ENCODE measurements at places on chromosomes 2 and 18.

- DNase-seq, result no peak
Measured at GRCh38 chr2:12155303-12156051, 409.0 kb downstream of the LPIN1 start.

GRCh38 chr2:216425008-216425787, 12.9 kb downstream of the SMARCAL1 start:
- no peak for DNase-seq

GRCh38 chr2:26913999-26914658, 56.3 kb upstream of the MAPRE3 start:
- DNase-seq, result no peak

GRCh38 chr18:53268455-53268854, 928.5 kb downstream of the DCC start:
- DNase-seq, result no peak

- DNase-seq, result no peak
Measured at GRCh38 chr2:204492417-204492816, 52.9 kb upstream of the PARD3B start.

DNA sequence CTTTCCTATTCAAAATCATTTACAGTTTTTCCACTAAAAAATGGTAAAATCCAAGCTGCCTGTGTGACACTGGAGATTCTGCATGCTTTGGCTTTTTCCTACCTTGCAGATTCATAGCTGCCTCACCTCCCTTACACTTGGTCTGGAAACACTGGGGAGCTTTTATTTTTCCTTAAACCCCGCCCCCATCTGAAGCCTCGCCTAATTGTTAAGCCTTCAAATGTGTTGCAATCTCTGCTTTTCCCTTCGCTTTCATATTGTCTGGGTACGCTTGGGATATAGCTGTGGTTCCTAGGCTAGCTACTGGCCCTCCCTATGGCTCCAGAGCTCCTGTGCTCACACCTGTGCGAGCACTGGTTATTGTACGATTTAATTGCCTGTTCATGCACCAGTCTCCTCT, 942.4 kb upstream of the GYPC start:
- no peak for DNase-seq

DNA sequence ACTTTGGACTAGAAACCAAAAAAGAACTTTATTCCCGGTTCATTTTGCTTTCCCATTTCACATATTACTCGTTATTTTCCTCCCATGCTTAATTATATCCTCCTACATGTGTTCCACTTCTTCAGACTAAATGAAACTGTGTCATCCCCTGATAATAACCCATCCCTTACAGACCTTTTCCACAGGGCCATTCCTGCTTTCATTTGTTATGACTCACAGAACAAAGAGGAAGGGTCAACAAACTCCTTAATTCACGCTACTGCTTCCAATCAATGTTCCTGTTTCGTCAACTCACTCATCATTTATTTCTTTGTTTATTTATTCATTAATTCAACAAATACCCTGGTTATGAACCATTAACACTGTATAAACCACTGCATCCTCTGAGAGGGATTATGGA, 104.5 kb downstream of the ZEB2 start:
- no peak for DNase-seq

GRCh38 chr2:164438490-164439205, 182.6 kb downstream of the GRB14 start:
- no peak for DNase-seq

- DNase-seq, result no peak
Measured at GRCh38 chr2:62453955-62454354, 52.0 kb downstream of the TMEM17 start.

- no peak for DNase-seq
Measured at GRCh38 chr2:151347906-151348305, 9.5 kb upstream of the TNFAIP6 start.

GRCh38 chr2:205685314-205686055, 3.2 kb downstream of the NRP2 start:
- no peak for DNase-seq

DNA sequence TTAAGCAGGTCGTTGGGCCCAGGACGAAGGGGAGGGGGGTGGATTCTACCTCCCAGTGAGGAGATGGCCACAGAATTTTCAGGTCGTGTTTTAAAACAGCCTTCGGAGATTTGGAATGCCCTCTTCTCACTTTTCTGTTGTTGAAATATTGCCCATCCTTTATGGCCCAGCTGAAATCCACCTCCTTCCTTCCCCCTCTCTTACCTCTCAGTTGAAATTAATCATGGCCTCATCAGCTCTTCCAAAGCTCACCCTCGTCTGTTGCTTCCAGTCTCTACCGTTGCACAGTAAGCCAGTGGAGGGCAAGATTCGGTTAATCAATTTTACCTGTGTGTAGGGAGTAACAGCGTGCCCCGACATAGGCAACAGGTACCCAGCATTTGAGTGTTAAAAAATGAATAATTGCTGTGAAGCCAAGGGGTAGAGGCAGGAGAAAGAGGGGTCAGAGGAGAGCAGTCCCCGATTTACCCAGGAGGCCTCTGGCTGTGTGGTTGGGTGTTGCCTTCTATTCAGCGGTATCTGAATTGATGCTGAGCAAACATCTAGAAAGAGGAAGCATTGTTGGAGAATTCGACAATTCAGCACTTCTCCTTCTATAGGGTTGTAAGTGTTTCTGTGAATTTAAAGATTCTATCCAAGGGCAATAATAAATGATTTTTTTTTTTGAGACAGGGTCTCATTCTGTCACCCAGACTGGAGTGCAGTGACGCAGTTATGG, 8.6 kb upstream of the PDIA6 start:
- DNase-seq, result no peak

GRCh38 chr2:108536133-108536780, 2.0 kb downstream of the LIMS1 start:
- DNase-seq, result no peak

DNA sequence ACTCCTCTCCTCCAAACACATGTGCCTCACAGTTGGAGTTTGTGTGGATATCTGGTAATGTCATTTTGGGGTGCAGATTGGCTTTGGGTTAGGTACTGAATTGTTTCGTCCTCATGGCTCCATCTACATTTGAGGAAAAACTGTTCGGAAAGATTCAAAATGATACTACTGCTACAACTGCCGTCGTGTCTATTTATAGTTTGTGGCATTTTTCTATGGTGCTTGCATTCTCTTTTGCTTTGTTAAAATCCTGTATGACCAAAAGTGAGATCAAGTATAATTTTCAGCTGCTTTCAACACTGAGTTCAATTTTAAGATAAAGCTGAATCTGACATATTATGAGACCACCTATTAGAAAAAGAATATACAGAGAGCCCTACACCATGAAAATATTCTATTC, 176.3 kb upstream of the DSEL start:
- DNase-seq, result no peak

DNA sequence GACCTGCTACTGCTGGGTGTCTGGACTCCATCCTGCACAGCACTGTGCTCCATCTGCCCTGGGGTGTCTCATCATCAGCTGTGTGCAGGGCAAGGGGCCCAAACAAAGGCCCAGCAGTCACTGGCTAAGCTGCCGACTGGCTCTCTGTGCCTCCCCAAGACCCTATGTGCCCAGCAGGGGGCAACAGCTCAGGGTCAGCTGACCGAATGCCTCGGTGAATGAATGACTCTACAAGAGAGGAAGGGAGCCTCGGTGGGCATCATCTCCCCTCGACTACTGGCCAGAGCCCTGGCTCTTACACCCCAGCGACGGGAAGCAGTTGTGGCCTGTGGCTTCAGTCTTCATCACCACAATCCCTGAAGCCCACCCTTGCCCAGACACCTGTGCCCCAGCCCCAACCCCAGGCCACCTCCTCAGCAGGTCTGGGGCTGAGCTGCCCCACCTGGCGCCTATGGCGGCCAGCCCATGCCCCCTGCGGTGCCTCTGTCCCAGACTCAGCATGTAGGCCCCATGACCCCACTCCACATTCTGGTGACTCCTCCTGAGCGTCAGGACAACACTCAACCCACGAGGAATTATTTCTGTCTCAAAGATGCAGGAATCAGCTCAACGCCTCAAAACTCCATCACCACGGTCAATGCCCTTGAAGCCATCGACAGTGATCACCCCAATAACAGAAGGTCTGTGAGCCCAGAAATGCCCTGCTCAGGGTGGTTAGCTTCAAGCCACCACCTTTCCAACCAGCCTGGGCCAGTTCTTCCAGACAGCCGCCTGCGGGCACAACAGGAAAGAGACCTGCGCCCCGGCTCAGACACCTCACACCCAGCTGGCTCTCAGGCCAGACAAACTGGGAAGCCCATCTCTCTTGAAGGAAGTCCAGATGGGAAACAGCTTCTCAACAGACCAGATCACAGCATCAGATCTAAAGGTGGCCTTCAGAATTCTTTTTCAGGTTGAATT, 1.6 kb upstream of the GPR17 start:
- no peak for DNase-seq

GRCh38 chr18:10169814-10170213, 256.0 kb downstream of the VAPA start:
- DNase-seq, result no peak

DNA sequence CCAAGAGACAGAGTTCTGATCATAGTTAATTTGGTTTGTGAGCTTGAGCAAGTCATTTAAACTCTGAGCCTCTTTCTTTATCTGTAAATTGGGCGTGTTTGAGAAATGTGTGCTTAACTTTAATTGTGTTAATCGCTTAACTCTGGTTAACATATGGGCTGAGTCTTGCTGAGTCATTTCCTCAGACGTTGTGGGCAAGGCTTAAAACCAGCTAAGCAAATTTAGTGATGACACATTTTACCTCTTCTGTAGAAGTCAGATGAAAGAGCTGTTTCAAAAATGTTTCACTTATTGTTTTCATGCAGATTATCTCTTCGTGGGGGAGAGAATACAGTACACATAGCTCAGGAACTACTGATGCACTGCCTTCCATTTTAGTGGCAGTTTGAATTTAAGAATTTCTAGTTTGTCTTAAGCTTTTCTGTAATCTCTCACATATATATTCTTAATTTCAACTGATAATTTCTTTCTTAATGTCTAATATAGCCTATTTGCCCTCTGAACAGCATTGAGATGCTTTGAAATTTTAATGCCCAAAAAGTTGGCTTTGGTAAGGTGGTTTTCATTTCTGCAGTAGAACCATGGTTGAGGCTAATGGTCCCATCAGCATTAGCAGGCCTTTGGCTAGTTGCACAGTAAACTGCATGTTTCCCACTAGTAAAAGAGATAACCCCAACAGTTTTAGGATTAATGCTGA, 34.9 kb downstream of the RAB10 start:
- no peak for DNase-seq

- DNase-seq, result no peak
Measured at GRCh38 chr2:118596620-118597019, 250.8 kb downstream of the EN1 start.

- DNase-seq, result no peak
Measured at GRCh38 chr18:5885361-5885760, 10.0 kb downstream of the TMEM200C start.

DNA sequence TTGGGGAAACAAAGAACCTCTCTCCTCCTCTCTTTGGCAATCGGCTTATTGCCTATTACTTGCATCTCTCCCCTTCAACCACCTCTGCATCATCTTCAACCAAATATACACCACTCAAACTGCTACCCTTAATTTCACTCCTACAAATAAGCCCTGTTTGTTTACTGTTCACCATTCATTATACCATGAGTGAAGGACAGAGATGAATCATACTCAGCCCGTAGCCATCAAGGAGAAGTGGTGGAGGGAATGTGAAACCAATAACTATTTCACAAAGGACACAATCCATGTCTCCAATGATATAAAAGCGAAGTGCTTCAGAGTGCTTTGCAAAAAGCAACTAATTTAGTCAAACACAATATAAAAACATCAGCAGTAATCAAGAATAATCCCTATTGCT, 76.8 kb downstream of the CACNB4 start:
- no peak for DNase-seq

GRCh38 chr2:224838335-224838734, 122.2 kb upstream of the CCDC195 start:
- no peak for DNase-seq

DNA sequence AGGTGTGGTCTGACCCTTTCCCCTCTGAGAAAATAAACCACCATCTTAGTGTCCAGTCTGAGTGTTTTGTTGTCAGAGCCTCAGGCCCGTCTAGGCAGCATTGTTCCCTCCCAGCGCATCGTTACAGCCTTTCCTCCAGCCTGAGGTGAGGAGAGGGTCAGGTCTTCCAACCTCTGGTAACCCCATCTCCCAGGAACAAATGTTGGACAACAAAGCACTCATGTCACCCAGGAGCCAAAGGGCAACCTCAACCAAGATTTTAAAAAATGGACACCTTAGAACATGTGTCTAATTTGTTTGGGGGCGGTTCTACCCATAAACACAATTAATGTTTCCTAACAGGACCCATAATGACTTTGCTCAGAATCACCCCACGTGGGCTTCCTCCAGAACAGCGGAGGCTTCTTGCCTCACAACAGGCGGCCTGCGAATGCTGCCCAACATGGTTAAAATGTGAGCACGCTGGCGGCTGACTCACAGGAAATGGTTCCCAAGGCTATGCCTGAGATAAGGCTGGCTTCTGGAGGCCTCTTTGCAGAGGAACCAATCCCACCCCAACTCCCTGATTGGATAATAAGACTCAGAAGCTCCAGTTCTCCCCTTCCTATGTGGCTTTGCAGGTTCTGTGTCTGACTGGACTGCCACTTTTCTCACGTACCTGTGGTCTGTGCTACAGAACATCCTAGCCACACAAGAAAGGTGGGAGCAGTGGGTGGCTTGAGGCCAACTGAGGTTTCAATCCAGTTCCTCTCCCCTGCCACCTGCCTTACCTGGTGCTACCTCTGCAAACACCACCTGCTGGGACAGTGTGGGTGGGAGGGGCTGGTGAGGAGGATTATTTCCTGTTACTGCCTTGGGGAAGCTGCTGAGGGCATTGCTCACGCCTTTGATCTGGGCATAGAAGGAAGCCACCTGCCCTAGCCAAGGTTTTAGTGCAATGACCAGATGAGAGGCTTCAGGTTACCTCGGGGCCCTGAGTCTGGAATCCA, 108.8 kb downstream of the B3GNT2 start:
- DNase-seq, result no peak

DNA sequence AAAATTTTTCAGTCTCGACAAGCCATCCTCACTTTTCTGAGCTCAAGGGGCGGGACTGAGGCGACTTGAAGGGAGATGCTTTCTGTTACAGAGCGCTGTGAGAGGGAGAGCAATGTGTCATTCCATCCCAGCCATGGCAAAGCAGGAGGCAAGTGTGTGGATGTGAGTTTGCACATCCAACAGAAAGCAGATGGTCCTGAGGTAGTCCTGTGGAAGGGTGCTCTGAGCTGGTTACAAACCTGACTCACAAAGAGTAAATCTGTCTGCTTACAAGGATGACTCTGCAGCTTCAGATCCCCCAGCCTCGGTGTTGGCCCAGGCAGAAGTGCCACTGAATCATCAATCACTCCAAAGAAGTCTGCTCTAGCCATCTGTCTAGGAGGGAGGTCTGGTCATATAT, 482.0 kb upstream of the DCC start:
- no peak for DNase-seq

DNA sequence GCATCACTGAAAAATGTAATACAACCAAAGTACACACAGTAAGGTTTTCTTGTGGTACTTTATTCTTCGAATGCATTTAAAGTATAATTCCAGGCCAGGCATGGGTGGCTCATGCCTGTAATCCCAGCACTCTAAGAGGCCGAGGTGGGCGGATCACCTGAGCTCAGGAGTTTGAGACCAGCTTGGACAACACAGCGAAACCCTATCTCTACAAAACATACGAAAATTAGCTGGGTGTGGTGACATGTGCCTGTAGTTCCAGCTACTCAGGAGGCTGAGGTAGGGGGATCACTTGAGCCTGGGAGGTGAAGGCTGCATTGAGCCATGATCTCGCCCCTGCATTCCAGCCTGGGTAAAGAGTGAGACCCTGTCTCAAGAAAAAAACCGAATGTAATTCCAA, 3.9 kb upstream of the TTC39C start:
- DNase-seq, result no peak

Data from nucleus accumbens (tissue), 56 donors.